ENCODE measurements at places on chromosomes 12 and 14. TPM values are rescaled to one million over a fixed set of nuclear protein-coding genes. Genes with fewer than 3 reads are reported as not detected.
A peak's percentile ranks its signal among the peaks of the same experiment; 100 is the strongest.

Gene RFX4
- 2.9 TPM for total RNA-seq

Gene KERA
- 1.2 TPM for total RNA-seq

Gene RAPGEF3
- total RNA-seq = 7.7 TPM

Gene B4GALNT1
- total RNA-seq = 37.5 TPM

Gene KCNC2
- 22.4 TPM for total RNA-seq

- no peak for DNase-seq
These were observed 9.5 kb downstream of the PHETA1 start for GRCh38 chr12:111359231-111359913.

DNA sequence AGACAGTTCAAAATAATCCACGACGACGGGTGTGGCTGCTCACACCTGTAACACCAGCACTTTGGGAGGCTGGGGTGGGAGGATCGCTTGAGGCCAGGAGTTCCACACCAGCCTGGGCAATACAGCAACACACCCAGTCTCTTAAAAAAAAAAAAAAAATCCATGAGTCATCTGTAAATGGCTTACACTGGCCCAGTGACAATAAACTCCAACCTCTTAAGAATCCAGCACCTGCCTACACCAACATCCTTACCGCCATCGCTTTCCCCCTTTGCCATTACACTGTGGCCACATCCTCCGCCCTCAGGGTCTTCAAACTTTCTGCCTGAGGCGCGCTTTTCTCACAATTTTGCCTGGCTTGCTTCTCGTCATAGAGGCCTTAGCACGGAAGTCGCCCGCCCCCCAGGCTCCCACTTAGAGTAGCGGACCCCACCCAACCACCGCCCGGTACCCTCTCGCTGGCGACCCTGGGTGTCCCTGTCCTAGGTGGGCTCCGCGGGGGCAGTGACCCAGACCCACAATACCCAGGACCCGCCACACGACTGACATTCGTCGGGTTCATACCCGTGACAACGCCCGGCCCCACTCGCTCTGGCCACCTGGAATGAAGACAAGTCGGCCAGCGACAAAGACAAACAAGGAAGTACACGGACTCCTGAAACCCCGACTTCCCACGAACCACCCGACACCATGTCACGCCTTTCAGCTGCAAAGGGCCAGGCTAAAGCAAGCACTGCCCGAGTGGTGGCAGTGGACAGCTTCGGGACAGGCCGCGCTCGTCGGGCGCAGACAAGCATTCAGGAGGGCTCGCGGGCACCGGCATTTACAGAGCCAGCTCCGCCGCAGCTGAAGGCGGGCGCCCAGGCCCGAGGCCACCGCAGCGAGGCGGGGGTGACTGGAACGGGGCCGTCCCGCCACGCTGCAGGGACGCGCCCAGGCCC lies 636 bp downstream of the GOLGA3 start:
- DNase-seq = peak; percentile 55

- peak; percentile 46 for DNase-seq
These were observed 808 bp downstream of the ITPR2 start for GRCh38 chr12:26831951-26832821.

GRCh38 chr12:74539765-74540526 lies 2.3 kb downstream of the ATXN7L3B start:
- no peak for DNase-seq

GRCh38 chr14:27410981-27411380 lies 813.1 kb upstream of the NOVA1 start:
- DNase-seq = no peak

DNA sequence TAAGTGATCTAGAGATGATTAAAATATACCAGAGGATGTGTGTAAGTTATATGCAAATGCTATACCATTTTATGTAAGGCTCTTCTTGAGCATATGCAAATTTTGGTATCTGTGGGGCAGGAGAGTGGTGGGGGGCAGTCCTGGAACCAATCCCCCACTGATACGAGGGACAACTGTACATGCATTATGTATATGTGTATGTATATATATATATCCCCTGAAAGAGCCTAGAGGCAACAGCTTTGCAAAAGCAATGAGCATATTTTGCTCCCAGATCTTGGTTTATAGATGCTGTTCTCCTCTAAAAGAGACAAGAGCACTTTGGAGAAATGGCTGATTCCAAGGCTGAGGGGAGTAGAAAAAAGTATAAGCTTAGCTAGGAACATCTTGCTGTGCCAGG lies 12.4 kb upstream of the SLC25A3 start:
- no peak for DNase-seq

DNA sequence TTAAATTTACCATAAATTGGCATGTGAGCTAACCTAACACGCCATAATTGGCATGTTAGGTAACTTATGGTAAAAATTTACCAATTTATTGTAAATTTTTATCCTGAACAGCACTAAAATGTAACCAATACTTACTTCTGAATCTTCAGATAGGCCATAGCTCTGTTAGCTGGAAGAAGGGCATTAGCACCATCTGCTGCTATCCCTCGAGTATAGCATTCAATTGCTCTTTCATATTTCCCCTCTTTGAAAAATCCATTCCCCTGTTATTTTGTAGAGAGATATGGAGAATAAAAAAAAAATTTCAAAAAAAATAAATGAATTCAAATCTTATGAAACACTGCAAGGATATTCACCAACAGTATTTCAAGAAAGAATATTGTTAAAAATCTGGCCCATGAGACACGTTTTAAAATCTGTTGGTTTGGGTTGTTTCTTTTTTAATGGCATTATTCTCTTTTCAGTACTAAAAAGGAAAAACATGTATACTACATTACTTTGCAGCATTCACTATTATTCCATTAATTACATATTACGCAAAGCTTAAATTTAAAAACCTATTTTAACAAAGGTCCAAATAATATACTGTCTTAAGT lies 19.1 kb downstream of the RPAP3 start:
- DNase-seq = peak; percentile 39

- DNase-seq = no peak
These were observed 104.9 kb upstream of the NOVA1 start for GRCh38 chr14:26702721-26703230.

DNA sequence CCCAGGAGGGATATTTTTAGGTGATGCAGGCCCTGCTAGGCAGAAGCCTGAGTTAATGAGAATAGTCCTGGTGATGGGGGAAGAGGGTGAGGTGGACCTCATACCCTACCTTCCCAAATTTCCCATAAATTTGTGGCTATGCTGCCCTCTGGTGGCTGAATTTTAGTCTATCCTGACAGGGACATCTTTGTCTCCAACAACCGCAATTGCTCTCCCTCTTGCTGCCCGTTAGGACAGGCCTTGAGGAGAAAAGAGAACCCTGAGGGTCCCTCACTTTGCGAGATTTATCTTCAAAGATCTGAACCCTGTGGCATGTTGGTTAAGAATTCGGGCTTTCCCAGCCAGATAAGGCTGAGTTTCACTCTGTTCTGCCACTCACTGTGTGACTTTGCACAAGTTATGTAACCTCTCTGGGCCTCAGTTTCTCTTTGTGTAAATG lies 9.8 kb upstream of the ZNF385A start:
- no peak for DNase-seq

GRCh38 chr12:3117144-3117581 lies 40.0 kb downstream of the TSPAN9 start:
- no peak for DNase-seq

DNA sequence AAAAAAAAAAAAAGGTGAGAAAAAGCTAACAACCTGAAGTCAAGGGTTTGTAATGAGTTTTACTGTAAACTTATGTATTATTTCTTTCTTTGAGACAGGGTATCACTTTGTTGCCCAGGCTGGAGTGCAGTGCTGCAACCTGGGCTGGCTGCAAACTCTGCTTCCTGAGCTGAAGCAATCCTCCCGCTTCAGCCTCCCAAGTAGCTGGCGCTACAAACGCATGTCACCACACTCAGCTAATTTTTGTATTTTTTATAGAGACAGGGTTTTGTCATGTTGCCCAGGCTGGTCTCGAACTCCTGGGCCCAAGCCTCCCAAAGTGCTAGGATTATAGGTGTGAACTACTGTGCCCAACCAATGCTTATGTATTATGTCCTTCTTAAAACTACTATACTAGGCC lies 9.2 kb downstream of the ATF7 start:
- no peak for DNase-seq

DNA sequence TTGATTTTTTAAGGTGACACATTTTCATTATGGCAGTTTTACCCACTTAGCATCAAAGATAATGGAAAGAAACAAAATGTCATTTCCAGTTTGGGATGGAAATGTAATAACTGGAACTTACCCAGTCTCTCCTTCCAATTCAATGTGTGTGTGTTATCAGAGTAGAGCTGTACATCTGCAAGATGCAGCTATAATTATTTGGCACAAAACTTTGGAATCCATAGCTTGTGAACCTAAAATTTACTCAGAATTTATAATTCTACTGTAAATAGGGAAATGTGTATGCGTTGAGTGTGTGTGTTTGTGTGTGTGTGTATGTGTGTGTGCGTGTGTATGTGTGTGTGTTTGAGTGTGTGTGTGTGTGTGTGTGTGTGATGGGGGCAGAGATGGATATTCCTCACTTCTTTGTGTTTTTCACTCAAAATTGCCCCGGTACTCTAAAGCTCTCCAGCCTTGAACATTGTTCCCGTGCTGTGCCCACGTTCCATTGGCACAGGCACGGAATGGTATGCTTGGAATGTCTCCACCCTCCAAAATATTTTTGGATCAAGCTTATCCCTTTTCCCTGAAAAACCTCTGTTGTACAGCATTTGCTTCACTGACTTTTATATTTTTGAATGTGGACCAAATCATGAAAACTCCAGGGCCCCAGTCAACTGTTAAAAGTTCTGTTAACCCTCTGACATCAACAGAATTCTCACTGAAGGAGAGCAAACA lies 150.2 kb upstream of the BMP4 start:
- DNase-seq = no peak

- DNase-seq = no peak
These were observed 135.8 kb upstream of the SCAF11 start for GRCh38 chr12:46126050-46126727.

- DNase-seq = no peak
These were observed 7.0 kb downstream of the APOLD1 start for GRCh38 chr12:12792421-12792820.

GRCh38 chr14:29743531-29743930 lies 184.1 kb downstream of the PRKD1 start:
- DNase-seq = no peak

DNA sequence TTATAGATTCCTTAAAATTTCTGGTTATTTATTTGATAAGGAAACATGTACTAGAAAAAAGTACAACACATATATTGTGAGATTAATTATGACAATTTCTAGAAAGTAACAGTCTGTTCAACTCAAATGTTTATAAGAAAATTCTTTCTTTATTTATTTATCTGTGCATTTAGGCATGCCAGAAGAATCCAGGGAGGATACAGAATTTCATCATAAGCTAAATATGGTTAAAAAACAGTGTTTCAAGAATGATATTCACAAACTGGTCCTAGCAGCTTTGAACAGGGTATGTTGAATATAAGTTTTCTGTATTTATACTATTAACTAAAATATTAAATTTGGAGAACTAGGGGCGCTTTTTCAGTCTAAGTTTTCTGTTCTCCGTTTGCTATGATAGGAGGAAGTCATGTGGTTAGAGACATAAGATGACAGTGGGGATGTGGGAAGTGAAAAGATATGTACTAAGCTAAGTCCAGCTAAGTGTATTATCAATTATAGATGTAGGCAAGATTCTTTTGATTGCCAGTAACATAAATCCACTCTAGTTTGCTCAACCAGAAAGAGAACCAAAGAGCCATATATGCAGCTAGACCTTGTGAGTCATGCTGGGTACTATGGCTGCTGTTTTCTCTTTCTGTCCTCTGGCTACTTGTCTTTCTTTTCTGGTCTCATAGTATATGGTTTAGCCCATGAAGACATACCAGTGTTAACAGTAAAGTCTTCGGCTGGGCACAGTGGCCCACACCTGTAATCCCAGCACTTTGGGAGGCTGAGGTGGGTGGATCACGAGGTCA lies 39.0 kb downstream of the LRRK2 start:
- DNase-seq = no peak

DNA sequence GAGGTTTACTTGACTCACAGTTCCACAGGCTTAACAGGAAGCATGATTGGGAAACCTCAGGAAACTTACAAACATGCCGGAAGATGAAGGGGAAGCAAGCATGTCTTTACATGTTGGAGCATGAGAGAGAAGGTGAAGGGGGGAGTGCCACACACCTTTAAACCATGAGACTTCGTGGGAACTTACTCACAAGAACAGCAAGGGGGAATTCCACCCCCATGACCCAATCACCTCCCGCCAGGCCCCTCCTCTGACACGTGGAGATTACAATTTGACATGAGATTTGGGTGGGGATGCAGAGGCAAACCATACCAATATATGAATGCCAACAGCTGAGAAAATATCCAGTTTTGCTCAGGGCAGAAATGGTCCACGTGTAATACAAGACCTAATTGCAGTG lies 518.6 kb downstream of the VRK1 start:
- no peak for DNase-seq

DNA sequence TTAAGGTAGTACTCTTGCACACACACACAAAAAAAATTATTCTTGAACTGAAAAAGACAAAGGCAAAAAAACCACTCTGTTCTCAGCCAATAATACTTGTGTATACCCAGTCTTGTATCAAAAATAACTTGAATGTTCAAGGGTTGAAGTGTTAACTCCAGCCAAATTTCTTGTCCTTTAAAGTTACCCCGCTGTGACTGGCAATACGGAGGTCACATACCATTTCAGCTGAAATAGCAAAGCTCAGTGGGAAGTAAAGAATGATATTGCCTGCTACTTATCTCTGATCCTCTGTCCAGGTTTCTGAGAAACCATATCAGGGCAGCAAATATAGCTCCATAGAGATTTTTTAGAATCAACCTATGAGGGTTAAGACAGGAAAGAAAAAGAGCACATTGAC lies 167.4 kb downstream of the C12orf50 start:
- no peak for DNase-seq

DNA sequence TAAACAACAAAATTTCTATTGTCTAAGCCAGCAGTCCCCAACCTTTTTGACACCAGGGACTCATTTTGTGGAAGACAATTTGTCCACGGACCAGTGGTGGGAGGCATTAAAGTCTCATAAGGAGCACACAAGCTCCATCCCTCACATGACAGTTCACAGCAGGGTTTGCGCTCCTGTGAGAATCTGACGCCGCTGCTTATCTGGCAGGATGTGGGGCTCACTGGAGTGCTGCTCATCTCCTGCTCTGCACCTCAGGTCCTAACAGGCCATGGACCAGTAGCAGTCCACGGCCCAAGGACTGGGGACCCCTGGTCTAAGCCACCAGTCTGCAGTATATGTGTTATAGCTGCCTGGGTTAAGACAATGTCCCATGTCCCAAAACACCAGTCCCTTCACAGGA lies 27.2 kb downstream of the VCPKMT start:
- DNase-seq = no peak

All from frontal cortex (tissue), 4 donors.